Coronary artery (tissue), 2 donors: ENCODE measurements at places on chromosomes 16 and 17.

GRCh38 chr16:71880176-71880575 is 3.8 kb downstream of the ZNF821 start:
- DNase-seq, result no peak

GRCh38 chr16:68658341-68658973 is 13.3 kb downstream of the CDH3 start:
- no peak for DNase-seq

DNA sequence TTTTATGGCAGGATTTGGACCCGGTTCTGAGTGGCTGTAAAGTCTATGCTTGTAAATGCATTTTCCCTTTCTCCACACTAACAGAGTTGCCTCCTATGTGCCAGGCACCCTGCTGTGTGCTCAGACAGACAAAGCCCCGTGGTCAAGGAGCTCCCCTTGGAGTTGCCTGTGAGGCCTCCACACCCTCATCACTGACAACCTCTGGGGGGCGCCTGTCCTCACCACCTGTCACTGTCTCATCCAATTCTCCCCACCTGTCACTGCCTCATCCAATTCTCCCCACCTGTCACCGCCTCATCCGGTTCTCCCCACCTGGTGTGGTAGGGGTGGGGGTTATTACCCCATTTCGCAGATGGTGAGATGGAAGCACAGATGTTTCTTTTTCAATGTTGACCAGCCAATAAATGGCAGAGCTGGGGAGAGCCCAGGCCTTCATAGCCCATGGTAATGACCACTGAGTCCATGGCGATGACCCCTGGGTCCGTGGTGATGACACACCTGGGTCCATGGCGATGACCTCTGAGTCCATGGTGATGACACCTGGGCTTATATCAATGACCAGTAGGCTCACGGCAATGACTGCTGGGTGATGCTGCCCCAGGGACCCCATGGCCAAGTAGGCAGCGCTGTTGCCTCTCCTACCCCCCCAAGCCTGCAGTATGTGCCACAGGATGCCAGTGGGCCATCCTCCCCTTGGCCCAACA is 150.1 kb downstream of the IRF8 start:
- no peak for DNase-seq

DNA sequence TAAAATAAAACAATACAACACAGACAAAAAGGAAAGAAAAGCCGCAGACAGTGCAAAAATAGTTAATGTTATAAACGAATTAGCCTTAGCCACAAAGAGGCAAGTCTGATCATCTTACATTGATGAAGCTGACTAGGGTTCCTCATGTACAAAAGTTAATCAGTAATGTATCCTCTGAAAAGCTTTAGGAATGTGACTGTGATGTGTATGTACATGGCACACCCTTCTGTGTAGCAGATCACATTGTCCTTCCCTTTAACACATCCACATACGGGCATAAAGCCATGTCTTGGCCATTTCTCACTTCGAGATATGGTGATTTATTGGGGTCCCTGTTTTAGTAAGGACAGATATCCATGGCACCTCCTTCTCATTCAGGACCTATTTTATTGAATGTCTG is 1327.5 kb upstream of the CDH8 start:
- no peak for DNase-seq

DNA sequence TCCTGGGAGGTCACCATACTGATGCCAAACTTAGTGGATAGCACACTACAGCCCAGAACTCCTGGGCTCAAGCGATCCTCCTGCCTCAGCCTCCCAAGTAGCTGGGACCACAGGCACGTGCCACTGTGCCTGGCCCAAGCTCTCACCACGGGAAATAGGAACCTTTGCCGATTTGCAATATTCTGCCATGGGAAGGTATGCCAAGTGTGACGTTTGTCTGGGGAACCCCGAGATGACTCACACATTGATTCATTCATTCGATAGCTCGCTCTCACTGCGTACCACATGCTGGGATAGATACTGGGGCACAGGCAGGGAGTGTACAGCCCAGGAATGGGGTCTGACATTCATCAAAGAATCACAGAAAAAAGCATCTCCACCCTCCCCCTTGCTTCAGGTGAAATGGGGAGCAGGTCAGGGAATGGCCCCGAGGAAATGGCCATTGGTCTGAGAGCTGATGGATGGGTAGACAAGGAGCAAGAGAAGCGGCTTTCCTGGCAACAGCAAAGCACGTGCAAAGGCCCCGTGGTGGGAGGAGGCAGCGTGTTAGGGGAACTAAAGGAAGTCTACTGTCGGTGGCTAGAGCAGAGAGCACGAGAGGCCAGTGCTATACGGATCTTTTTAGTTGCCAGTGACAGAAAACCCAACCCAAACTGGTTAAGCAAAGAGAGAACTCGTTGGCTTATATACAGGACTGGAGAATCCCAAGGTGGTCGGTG is 44.1 kb downstream of the DNAH17 start:
- no peak for DNase-seq

DNA sequence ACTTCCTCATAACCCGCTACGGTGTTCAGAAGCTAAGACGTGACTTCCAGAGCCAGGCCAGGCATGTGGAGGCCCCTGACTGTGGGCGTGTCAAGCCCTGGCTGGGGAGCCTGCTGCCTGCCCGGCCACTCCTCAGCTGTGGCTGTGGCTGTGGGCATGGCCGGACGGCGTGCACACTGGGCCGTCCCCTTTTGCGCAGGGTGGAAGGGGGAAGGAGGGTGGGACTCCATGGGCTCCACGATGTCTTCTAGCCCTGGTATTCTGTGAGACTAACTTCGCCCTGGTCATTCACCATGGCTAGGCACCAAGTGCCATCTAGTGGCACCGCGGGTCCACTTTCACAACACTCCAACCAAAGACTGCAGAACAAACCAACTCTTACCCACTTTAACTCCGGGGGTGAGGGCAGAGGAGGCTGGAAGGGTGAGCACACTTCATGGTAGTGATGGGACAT is 67.9 kb downstream of the N4BP1 start:
- DNase-seq, result peak; percentile 82

- DNase-seq, result no peak
Measured at GRCh38 chr17:62775876-62776275, 32.2 kb downstream of the MARCHF10 start.

GRCh38 chr17:10089196-10089804 is 109.1 kb downstream of the GAS7 start:
- DNase-seq, result no peak

DNA sequence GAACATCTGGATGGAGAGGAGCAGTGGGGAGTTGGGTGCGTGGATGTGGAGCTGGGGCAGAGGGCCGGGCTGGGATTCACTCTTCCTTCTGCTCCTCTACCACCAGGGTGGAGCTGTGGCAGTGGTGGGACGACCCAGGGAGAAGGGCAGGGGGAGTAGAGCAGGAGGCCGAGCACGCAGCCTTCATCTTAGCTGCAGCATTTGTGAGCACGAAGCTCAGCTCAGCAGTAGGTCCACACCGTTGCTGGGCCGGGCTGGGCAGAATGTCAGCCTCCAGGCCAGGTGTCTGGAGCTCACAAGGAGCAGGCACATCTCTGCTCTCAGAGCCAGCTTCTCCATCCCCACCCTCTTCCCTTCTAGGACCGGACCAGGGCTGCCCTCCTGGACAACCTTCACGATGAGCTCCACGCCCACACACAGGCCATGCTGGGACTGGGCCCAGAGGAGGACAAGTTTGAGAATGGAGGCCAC is 55.7 kb downstream of the OR1D5 start:
- DNase-seq, result no peak
